Neural crest cell (in vitro differentiated cells): ENCODE measurements at places on chromosomes 1 and 21. TPM values are rescaled to one million over a fixed set of nuclear protein-coding genes. Genes with fewer than 3 reads are reported as not detected.
A peak's percentile ranks its signal among the peaks of the same experiment; 100 is the strongest.

The G0S2 gene
- 0.37 and 0.48 TPM in 2 replicates for total RNA-seq

The OR2L5 gene
- not detected in 2 replicates for total RNA-seq

The MTMR11 gene
- 4.5 and 6.3 TPM in 2 replicates for total RNA-seq

The CFHR5 gene
- total RNA-seq: not detected in 2 replicates

The CD53 gene
- not detected in 2 replicates for total RNA-seq

The VWA5B1 gene
- total RNA-seq: 0.30 and 0.44 TPM in 2 replicates

The ABCG1 gene
- 2.8 and 3.3 TPM in 2 replicates for total RNA-seq

- no peak for DNase-seq
Observed at GRCh38 chr1:14339288-14339687, 259.2 kb upstream of the KAZN start.

DNA sequence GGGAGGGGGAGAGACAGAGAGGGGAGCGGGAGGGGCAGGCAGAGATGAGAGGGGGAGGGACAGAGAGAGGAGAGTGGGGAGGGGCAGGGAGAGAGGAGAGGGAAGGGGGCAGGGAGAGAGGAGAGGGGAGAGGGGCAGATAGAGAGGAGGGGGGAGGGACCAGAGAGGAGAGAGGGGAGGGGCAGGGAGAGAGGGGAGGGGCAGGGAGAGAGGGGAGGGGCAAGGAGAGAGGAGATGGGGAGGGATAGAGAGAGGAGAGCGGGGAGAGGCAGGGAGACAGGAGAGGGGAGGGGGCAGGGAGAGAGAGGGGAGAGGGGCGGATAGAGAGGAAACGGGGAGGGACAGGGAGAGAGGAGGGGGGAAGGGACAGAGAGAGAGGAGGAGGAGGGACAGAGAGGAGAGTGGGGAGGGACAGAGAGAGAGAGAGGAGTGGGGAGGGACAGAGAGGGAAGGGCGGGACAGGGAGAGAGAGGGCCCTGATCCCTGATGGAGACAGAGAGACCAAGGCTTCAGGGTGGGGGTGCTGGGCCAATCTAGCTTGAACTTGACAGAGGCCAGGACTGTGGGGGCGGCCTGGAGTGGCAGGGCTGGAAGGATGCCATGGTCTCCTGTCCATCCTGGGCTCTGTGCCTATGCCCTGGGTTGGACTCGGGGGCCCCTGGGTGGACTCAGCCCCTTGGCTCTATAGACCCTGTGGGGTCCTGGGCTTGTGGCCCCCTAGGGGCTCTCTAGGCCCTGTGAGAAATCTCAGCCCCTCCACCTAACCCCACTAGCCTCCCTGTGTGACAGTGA lies 43.6 kb downstream of the DMRTB1 start:
- DNase-seq: no peak

GRCh38 chr1:35111106-35111505 lies 31.9 kb downstream of the ZMYM1 start:
- no peak for DNase-seq

GRCh38 chr1:239952348-239953308 lies 139.1 kb upstream of the FMN2 start:
- DNase-seq: no peak

DNA sequence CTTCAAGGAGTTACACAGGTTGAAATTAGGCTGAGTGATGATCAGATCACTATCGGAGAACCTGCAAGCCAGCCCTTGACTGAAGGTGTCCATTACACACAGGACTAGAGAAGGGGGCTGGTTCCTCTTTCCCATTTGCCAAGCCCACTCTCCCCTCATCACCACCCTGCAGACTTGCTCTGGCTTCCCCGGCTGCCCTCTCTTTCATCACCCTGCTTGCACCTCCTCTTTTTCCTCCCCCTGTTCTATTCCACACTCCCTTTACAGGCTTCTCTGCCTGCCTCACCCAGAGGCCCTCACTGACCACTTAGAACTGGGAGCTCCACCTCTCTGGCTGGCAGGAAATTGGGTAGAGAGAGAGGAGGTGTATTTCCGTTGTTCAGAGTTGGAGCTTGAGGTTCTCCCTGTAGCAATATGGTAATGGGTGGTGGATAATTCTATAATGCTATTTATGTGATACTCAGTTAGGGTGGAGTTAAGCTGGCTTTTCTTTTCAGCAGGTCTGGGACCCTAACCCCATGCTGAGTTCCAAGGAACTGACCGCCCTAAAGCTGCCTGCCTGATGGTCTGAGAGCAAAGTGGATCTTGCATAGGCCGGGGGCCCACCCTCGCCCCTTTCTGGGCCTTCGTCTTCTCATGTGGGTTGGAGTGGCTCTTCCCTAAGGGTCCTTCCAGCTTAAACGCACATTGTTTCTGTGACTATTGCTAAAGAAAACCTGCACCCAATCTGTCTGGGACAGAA lies 111.8 kb upstream of the ADAR start:
- no peak for DNase-seq

GRCh38 chr1:87426463-87427249 lies 98.0 kb downstream of the LMO4 start:
- no peak for DNase-seq

GRCh38 chr21:25640202-25640942 lies 1.3 kb downstream of the JAM2 start:
- DNase-seq: peak; percentile 50

- DNase-seq: no peak
Observed at GRCh38 chr1:16145030-16145661, 10.7 kb downstream of the EPHA2 start.

GRCh38 chr21:28426545-28426944 lies 566.1 kb downstream of the LTN1 start:
- DNase-seq: no peak

GRCh38 chr1:110787328-110788071 lies 85.4 kb upstream of the CD53 start:
- no peak for DNase-seq

DNA sequence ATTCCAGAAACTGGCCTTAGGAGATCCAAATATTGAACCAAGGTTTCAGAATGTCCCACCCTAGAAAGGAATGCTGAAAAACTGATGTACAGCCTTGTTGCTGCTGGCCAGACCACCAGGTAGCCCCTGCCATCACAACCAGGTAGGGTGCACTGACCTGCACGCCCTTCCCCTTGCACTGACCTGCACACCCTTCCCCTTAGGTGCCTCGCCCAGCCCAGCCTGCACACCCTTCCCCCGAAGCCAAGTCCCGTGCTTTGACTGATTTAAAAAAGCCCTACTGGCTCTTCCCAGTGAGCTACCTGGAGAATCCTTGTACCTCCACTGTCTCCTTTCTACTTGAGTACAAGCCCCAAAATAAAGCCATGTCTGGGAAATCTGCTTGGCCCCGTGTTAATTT lies 26.3 kb upstream of the C1orf198 start:
- no peak for DNase-seq

GRCh38 chr1:157562515-157562914 lies 10.2 kb upstream of the FCRL5 start:
- no peak for DNase-seq

DNA sequence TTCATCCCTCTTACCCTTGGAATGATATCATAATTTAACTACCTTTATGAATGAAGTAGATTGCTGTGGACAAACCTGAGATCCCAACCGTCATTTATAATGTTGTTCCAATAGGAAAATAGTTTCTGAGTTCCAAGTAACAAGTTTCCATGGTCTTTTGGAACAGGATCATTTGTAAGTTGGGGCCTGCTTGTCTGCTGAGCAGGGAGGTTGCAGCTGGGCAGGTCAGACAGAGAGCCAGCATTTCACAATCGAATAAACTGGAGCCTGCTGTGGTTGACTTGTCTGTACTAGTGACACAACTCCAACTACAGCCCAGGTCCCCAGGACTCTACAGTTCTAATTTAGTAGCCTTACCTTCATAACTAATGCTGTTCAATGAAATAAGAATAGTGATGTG lies 18.6 kb upstream of the RALGPS2 start:
- DNase-seq: no peak

- no peak for DNase-seq
Observed at GRCh38 chr1:145962157-145963102, 1.9 kb downstream of the ANKRD34A start.

GRCh38 chr1:44401256-44402228 lies 3.5 kb upstream of the RNF220 start:
- no peak for DNase-seq

- DNase-seq: no peak
Observed at GRCh38 chr1:114453361-114453784, 57.6 kb downstream of the TRIM33 start.

DNA sequence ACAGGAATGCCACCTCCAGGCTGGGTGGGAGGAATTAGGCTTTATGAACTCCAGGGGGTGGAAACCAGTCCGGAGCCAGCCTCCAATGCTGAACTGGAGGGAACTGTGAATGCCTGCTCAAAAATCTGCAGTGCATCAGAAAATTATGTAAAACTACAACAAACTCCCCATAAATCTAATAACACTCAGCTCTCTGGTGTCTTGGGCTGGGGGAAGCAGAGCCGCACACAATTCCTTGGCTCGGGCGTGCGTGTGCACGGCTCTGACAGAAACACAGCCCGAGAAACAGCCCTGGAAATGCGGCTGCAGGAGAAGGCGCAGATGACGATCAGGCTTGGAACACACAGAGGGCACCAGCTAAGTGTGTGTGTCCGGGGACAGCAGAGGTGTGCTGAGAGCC lies 127.6 kb upstream of the VAMP3 start:
- no peak for DNase-seq

DNA sequence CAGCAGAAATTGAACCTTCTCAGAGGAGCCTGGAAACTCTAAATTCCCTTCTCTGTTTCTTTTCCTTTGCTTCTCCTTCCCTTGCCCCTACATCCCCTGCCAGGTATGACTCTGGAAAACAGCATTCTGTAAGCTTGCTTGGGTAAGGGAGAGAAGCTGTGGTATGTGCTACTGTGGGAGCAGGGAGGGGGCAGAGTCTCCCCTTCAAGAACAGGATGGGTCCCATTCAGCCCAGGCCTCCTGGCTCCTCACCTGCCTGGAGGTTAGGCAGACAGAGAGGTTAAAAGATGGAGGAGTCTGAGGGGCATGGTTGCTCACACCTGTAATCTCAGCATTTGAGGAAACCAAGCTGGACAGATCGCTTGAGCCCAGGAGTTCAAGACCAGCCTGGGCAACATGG lies 40.6 kb upstream of the UBE2U start:
- DNase-seq: no peak

- no peak for DNase-seq
Observed at GRCh38 chr1:205743977-205744376, 6.0 kb downstream of the NUCKS1 start.

- DNase-seq: no peak
Observed at GRCh38 chr21:21046063-21046462, 47.9 kb downstream of the NCAM2 start.

GRCh38 chr21:16910435-16911165 lies 602.2 kb upstream of the CXADR start:
- no peak for DNase-seq

DNA sequence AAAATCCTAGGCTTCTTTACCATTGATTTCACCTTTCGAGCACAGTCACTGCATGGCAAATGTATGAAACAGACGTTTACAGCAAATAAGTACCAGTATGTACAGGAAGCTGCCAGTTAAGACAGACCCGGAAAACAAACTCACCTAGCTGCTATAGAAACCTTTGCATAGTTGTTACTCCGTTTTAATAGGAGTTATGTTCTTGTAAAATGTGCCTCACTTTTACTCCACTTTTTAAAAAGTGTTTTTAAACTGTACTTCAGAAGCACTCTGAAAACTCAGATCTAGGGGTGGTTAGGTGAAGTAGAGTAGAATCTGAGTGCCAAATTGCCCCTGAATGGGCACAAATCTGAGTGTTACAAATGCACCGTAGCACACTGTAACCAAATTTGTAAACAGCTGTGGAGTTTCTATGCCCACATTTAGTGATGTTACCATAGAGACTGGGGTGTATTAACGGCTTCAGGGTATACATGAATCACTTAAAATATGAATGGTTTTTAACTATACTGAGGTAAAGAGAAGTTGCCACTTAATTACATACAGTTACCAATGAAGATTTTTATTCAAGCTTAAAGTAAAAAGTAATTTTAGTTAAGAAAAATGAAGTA lies 30.7 kb downstream of the CNIH4 start:
- DNase-seq: no peak

GRCh38 chr1:223700942-223701637 lies 11.2 kb upstream of the CAPN2 start:
- peak; percentile 12 for DNase-seq
